ENCODE measurements at places on chromosomes 3 and 15.

DNA sequence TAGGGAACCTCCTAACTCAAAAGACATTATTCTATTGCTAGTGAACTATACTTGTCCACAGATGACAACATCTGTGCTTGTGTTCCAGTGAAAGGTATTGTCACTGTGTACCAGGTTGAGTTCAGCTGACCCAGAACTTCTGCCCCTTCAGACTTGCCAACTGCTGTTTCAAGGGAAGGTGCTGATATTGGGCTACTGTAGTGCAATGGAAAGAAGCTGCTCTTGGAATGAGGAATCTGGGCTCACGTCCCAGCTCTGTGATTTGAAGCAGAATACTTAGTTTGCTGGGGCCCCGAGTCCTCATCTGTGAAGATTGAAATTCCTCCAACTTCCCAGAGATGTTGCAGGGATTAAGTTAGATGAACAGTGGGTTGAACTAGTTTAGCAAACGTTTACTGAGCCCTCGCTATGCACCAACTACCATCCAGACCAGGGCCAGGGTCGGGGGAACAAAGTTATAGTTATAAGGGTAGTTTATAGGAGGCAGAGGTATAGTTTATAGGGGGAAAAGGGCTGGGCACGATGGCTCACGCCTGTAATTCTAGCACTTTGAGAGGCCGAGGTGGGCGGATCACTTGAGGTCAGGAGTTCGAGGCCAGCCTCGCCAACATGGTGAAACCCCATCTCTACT, 15.9 kb upstream of the UMPS start:
- DNase-seq, result no peak

GRCh38 chr3:189845069-189845468, 213.9 kb downstream of the TP63 start:
- no peak for DNase-seq

GRCh38 chr3:37689645-37690356, 171.9 kb upstream of the CTDSPL start:
- DNase-seq, result no peak

DNA sequence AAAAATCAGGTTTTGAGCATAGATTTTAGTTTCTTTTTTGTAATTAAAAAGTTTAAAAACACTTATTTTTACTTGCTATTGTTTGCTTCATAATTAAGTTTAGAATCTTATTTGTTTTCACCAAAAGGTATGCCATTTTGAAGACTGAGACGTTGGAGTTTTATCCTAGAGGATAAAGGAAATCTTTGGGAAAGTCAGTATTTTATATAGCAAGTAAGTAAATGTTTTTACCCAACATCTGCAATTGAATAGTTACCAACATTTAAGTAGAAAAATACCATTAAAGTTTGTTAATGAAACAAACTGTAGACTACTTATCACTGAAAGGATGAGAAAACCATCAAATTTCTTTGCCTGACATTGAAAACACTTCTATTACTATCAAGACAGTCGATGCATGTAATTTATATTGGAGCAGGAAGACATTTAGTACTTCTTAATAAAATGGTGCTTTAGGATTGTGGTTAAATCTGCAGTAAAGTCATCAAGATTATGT, 14.0 kb upstream of the CHD2 start:
- DNase-seq, result no peak

- DNase-seq, result no peak
Measured at GRCh38 chr3:13612829-13613228, 63.9 kb downstream of the FBLN2 start.

- DNase-seq, result no peak
Measured at GRCh38 chr15:28903555-28903954, 17.8 kb downstream of the APBA2 start.

- DNase-seq, result no peak
Measured at GRCh38 chr3:136464502-136464901, 214.4 kb downstream of the PCCB start.

- no peak for DNase-seq
Measured at GRCh38 chr3:150631515-150632221, 28.5 kb downstream of the SELENOT start.

DNA sequence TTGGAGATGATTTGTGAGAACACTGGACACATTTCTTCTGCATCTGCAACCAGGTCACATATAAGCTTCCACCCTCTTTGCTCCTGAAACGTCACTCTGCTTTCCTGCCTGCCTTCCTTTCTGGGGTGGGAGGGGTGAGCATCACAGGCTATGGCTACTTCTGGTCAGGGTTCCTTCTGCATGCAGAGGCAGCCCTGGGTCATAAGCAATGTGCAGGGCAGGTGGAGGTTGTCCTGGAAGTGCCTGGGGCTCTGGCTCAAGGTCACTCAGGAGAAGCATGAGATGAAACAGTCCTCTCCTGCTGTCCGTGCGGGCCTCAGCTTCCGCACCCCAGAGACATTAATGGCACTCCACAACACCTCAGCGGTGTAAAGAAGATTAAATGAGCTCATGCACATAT, 15.1 kb downstream of the SLC6A20 start:
- no peak for DNase-seq

All from hypothalamus (tissue), 51 donors.